CD4-positive, CD25-positive, alpha-beta regulatory T cell (primary cell): ENCODE measurements at places on chromosomes 12 and 14.

DNA sequence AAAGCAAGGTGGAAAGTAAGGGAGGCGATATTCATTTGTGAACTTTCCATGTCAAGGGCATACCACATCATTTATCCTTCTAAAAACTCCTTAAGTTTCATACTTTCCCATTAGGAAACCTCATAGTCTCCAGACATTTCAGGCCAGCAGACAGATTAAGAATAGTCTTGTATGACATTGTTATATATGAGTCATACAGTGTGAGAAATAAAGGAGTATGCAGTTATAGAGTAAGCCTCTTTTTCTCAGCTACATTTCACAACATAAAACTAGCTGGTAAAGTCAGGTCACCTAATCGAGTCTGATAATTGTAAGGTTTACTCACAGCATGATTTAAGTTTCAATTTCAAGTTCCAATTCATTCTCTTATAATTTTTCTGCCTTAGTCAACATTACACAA lies 164.3 kb downstream of the GRIP1 start:
- no peak for DNase-seq

DNA sequence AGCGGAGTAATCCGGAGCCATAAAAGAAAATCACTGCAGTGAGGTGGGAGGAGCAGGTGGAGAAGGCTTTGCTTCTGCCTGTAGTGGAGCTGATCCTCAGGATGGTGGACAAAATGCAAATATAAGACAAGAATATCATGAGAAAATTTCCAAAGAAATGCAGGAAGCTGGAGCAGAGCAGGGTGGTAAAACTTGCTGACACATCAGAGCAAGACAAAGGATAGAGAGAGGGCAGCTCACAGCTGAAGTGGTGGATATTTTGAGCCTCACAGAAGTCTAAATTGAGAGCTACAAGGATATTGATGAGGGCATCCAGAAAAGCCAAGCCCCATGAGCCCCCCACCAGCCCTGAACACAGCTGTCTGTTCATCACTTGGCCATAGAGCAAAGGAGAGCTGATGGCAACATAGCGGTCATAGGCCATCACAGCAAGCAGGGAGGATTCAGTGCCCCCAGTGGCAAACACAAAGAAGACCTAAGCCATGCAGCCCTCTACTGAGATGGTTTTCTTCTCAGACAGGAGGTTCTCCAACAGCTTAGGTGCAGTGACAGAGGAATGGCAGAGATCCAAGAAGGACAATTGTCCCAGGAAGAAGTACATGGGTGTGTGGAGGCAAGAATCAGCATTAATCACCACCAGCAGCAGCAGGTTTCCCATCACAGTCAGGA lies 30.0 kb upstream of the ANP32D start:
- DNase-seq: no peak

DNA sequence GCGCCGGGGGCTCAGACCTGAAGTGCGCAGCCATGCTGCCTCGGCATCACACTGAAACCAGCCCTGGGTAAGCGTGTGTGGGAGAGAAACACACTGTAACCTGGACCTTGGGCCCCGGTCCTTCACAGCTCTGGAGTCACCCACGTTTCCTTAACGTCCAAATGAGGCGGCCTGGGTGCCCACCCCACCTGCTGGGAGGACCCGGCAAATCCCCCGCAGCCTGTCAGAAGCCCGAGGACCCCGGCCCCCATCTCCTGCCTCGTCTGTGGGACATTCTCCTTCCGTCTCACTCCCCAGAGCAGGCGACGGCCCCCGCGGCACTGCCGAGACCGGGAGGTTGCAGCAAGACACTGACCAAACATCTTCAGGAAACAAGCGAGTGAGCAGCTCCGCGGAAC lies 66.5 kb upstream of the GALNT9 start:
- no peak for DNase-seq

DNA sequence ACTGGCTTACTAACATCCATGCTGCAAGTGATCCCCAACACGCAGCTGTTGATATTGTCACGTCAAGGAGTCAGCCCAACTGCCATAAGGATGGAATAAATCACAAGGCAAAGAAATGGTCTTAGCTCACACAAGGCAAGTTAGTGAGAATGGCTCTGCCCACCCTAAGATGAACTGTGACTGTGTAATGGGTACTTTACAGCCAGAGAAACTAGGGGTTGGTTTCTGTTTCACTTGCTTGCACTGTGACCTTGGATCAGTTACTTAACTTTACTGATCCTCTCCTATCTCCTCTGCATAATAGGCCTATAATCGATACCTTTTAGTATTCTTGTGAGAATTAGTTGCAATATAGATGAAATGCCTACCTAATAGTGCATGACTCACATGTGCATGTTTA lies 52.2 kb upstream of the ANO2 start:
- no peak for DNase-seq

- no peak for DNase-seq
Measured at GRCh38 chr12:124449623-124450375, 117.6 kb downstream of the NCOR2 start.

DNA sequence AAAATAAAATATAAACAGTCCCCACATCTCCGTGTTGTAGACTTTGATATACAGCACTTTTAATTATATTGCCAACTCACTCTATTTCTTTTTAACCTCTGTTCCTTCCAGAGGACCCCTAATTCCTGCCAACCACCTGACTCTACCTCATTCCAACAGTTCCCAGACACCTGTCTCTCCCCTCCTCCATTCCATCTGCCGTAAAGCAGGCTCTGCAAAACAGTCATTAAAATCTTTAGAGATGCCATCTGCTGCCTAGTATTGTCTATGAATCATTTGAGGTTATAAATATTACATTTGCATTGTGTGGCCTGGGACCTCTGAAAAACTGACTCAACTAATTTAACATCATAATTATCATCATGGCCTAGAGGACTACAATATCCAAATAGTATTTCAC lies 148.8 kb upstream of the DCN start:
- DNase-seq: no peak

DNA sequence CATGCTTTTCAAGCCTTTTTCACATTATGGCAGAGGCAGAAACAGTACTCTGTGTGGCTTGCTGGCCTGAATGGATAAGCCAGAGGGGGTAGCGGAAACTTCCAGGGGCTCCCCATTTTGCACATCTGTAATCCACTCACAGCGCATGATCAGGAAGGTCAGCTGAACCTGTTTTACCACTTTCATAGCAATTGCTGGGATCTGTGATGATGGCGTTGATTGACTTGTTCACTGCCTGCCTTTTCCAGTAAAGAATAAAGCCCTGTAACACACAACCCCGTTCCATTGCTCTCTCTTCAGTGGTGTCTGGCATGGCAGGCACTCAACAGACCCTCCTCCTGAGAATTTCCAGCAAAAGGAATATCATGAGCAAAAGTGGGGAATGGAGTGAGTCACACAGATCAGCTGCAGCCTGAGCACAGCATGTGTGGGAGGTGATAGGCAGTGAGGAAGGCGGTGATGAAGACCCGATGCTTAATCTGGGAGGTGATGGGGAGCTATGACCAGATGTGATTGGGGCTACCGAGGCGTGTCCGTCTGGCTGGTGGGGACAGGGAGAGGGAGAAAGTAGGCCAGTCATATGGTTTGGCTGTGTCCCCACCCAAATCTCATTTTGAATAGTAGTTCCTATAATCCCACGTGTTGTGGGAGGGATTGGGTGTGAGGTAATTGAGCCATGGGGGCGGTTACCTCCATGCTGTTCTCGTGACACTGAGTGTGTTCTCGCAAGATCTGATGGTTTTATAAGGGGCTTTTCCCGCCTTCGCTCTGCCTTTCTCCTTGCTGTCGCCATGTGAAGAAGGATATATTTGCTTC lies 44.7 kb upstream of the CHST11 start:
- no peak for DNase-seq

GRCh38 chr14:61581955-61582615 lies 113.2 kb upstream of the HIF1A start:
- DNase-seq: no peak
